ENCODE measurements at places on chromosomes 5 and 9.

- no peak for DNase-seq
Observed at GRCh38 chr5:76642390-76643040, 19.3 kb upstream of the F2RL2 start.

GRCh38 chr5:64746446-64746845, 22.0 kb downstream of the SREK1IP1 start:
- DNase-seq, result no peak

GRCh38 chr5:107486489-107486888, 184.2 kb downstream of the EFNA5 start:
- DNase-seq, result peak; percentile 28

- DNase-seq, result peak; percentile 51
Observed at GRCh38 chr9:89410641-89411350, 87.1 kb downstream of the SEMA4D start.

DNA sequence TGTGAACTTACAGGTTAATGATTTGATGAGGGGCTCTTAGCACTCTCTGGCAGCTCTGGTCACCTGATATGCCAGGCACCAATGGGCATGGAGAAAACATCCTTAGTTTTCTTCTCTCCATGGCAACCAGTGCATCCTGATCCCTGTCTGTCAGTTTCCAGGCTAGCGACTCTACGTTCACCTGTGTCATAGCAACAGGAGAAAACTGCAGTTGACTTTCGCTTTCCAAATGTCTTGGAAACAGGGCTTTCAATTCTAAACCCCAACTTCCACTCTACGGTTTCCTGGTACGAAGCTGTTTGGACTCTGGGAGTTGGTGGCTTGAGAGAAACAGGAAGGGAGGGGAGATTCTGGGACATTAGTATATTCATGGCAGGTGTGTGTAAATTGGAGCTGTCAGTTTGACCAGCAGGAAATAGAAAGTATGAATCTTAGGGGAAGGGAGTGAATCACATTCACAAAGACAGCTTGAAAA, 74.4 kb downstream of the SLC28A3 start:
- DNase-seq, result no peak

GRCh38 chr9:8613346-8613825, 813.8 kb upstream of the DMAC1 start:
- DNase-seq, result no peak

DNA sequence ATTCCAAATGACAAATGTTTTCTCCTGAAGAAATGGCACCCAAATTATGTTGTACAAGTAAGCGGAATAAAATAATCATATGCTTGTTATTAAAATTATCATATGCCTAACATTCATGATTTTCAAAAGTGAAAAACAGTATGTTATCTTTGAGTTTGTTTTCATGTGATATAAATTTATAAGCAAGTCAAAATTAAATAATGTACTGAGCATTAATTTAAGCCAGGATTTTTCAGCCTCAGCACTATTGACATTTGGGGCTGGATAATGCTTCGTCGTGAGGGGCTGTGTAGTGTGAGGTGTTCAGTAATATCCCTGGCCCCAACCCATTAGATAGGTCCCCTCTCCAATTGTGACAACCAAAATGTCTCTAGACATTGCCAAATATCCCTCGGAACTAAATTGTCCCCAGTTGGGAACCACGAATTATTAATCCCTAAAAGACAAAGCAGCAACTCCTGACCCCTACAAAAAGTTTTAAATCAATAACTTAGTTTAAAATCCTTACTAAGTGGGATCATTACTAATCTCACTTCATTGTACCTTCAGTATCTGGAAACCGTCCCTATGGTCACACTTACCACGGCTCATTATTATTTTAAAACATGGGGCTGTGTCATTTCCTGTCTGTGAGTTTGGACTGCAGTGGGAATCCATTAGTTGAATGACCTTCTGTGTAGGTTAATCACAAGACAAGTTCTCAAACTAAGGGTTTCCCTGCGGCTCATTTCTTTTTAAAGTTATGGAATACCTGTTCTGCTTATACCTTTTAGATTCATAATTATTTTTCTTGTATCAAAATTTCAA, 1.3 kb upstream of the NNT start:
- DNase-seq, result no peak

- DNase-seq, result no peak
Observed at GRCh38 chr5:76978869-76979268, 26.0 kb downstream of the CRHBP start.

- DNase-seq, result no peak
Observed at GRCh38 chr9:135487281-135488012, 7.9 kb downstream of the PPP1R26 start.

DNA sequence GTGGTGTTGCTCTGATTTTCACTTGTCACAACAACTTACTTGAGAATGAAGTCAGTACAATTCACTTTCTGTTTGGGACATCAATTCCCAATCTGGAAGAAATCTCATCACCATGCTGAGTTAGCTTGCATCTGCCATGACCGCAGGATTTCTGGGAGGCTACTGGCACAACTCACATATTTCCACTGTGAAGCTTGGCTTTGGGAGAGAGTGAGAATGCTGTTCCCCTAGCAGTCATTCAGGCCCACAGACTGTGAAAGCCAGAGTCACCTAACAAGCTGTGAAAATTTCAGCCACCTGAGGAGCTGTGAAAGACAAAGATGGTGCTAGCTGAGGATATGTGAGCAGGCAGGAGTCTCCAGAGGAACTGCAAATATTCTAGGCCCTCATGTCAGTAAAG, 365.2 kb upstream of the TUSC1 start:
- no peak for DNase-seq

DNA sequence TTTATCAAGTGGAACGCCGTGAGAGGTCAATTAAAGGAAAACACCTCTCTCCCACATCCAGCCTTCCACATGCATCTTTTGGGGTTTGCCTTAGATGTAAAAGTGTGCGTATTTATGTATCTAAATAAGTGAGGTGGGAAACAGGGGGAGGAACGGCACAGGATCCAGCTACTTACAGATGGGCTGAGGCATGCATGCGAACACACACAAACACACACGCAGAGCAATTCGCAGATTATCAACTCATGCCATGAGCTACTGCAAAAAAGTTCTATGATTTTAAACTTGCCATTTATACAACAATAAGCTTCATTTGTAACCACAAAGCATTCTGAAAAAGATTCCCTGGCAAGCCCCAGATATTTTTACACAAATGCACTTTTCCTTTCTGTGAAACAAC, 242.1 kb downstream of the BNC2 start:
- DNase-seq, result no peak

DNA sequence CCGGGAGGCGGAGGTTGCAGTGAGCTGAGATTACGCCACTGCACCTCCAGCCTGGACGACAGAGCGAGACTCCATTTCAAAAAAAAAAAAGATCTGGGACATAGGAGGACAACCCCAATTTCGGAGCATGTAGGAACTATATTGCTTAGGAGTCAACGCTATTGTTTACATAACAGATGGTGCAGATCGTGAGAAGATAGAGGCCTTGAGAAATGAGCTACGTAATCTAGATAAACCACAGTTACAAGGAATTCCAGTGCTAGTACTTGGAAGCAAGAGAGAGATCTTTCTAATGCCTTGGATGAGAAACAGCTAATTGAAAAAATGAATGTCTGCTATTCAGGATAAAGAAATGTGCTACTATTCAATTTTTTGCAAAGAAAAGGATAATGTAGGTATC, 20.3 kb downstream of the TBC1D2 start:
- DNase-seq, result no peak

- no peak for DNase-seq
Observed at GRCh38 chr9:4059437-4059836, 240.4 kb downstream of the GLIS3 start.

GRCh38 chr5:61394078-61394704, 62.1 kb downstream of the ZSWIM6 start:
- no peak for DNase-seq

DNA sequence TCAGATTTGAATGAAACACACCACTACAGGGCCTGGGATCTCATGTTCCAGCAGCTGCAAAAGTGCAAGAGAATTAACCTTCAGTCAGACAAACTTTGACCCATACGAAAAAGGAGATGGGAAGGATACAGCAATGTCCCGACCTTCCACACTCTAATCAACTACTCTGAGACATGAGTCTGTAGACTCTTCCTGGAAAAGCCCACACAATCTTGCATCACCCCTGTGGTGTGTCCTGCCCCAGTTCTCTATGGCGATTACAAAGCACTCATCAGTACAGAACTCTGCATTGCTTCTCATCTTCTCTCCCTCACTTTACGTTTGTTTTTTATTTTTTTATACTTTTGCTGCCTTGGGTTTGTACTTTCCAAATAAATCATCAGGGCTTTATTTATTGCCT, 241.0 kb upstream of the KIF2A start:
- DNase-seq, result no peak

DNA sequence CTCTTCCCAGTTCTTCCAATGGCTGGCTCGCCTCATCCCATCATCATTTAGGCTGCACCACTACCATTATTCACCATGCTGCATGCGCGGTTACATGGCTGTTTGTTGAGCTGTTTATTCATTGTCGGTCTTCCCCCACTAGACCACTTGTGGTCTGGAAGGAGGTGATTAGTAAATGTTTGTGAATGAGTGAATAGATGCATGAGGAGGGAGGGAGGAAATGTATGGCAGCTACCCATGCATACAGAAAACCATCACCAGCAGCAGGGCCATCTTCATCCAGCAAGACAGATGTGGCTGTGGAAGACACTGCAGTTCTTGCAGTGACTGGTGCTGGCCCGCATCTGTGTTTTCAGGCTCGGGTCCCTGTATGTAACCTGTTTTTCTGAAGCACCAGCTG, 113.3 kb upstream of the SAP30L start:
- DNase-seq, result no peak

- no peak for DNase-seq
Observed at GRCh38 chr5:82847562-82847961, 229.6 kb downstream of the TMEM167A start.

- no peak for DNase-seq
Observed at GRCh38 chr9:131396626-131397025, 2.7 kb downstream of the PRRC2B start.

- no peak for DNase-seq
Observed at GRCh38 chr5:43190755-43191603, 1.0 kb upstream of the NIM1K start.
